ENCODE measurements at places on chromosomes 4 and X. TPM values are rescaled to one million over a fixed set of nuclear protein-coding genes. Genes with fewer than 3 reads are reported as not detected.
A peak's percentile ranks its signal among the peaks of the same experiment; 100 is the strongest.

- DNase-seq, result no peak
Measured at GRCh38 chr4:182518421-182518820, 275.2 kb downstream of the TENM3 start.

- DNase-seq, result no peak
Measured at GRCh38 chr4:161604516-161605300, 559.1 kb downstream of the FSTL5 start.

GRCh38 chrX:68234171-68234910, 199.0 kb downstream of the OPHN1 start:
- no peak for DNase-seq

DNA sequence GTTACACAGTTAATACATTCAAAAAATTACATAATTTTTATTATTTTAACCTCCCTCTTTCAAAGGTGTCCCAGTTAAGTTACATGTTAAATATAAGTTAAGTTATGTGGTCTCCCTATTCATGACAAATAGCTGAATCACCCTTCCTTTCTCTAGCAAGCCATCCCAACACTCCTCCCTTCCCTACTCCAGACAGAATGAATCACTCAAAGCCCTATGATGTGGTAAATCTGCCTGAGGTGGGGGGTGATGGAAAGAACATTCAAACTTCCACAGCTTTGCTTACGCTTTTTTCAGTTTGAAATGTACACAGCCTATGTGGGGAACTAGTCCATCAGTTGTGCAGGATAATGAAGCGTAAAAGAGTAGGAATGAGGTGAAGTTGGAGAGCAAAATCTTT, 90.2 kb downstream of the CXCL13 start:
- DNase-seq, result no peak

Gene EDA2R
- total RNA-seq, result 13.0 TPM

Gene SPATA4
- not detected for total RNA-seq

Gene FAM47A
- not detected for total RNA-seq

Gene CT45A1
- not detected for total RNA-seq

- DNase-seq, result no peak
Measured at GRCh38 chr4:144402176-144402575, 243.8 kb upstream of the HHIP start.

DNA sequence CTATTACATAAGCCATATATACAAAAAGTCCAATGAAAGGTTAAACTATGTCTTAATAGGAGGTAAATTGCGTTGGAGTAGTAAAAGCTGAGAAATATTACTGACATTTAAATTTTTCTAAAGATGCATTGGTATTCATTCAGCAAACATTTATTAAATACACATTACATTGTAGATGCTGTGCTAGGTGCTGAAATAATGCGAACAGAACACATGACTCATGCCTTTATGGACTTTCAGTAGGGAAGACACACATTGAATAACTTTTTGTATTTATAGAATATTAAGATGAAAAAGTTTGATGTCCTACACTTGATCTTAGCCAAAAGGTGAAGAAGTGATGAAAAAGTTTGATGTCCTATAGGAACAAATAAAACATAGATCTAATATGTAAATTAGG, 871.1 kb upstream of the SLIT2 start:
- no peak for DNase-seq

DNA sequence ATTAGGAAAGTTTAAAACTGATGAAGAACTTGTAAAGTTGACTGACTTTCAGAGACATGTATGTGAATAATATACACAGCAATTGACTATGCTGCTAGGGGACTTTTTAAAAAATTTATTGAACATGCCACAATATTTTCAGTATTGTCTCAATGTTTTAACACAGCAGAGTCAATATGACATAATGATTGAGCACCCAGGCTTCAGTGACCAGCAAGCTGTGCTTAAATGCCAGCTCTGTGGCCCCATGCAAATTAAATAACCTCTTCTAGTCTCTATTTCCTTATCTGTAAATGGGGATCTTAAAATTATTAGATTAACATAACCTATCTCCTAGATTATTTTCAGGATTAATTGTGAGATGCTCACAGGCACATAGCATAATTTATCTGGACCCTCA, 56.8 kb upstream of the TXK start:
- DNase-seq, result no peak

GRCh38 chr4:22416403-22416802, 99.5 kb downstream of the ADGRA3 start:
- no peak for DNase-seq

DNA sequence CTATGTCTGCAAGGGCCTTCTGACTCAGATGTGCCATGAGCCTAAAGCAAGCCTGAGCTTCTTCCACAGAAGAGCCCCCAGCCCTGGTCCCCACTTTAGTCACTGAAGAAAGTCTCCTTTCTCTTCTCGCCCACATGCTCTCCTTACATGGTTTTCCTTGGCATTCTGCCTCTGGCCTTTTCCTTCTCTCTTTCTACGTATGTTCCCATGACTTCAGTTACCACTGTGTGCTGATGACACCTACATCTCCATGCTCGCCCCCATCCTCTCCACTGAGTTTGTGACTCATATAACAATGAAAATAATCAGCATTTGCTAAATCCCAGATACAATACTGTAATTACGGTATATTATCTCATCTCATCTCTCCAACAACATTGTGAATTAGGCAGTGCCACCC, 149.3 kb downstream of the AMMECR1 start:
- DNase-seq, result no peak

Gene HDAC8
- total RNA-seq, result 29.4 TPM

- no peak for DNase-seq
Measured at GRCh38 chr4:185143601-185143969, 519 bp downstream of the SLC25A4 start.

- DNase-seq, result no peak
Measured at GRCh38 chr4:182126096-182126495, 117.1 kb upstream of the TENM3 start.

DNA sequence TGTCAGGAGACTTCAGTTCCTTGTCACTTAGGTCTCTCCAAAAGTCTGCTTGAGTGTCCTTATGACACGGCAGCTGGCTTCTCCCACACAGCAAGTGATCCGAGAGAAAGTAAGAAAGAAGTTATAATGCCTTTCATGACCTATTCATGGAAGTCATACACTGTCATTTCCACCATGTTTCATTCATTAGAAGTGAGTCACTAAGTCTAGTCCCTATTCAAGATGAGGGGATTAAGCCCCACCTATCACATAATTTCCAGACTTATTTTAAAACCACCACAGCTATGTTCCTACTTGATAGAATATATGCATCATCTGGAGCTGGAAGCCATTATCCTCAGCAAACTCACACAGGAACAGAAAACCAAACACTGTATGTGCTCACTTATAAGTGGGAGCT, 25.2 kb upstream of the COL25A1 start:
- DNase-seq, result no peak

DNA sequence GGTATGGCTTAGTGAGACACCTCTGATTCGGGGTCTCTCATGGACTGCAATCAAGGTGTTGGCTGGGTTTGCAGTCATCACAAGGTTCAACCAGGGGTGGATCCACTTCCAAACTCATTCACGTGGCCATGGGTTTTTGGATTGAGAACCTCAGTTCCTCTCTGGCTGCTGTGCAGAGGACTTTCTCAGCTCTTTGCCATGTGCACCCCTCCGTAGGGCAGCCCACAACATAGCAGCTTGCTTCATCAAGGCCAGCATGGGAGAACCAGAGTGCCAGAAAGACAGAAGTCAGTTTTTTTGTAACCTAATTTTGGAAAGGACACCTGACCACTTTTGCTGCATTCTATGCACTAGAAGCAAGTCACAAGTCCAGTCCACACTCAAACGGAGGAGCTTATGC, 154.9 kb downstream of the PJA1 start:
- DNase-seq, result no peak

DNA sequence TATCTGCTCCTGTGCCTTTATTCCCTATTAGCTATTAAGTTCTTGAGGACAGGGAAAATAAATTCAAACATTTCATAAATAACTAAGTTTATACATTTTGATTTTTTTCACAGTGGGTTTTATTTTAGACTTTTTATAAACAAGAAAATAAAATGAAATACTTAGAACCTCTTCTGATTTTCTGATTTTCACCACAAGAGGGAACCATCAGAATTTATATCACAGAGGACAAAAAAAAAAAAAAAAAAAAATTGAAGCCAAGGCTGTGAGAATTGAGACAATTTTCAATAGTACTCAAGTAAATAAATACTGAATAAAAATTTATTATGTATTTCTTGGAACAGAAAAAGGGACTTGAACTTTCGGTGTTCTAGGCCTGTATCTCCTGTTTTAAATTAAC, 288.1 kb downstream of the SH3BGRL start:
- DNase-seq, result no peak

Gene ZNF182
- 7.0 TPM for total RNA-seq

DNA sequence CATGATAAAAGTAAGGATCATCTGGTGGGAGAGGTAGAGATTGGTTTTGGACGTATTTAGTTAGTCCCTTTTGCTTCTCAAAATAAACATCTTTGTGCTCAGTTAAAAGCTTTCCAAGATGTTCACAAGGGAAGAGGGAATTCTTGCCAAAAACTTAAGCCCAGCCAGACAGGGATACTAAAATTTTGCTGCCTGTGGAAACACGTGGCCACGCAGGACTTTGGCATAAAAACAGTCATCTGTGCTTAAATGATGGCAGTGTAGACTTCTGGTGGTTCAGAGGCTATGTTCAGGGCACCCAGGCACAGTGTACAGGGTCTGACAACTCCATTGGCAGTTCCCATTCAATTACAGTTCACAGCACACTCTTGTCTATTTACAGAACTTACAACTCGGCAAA, 93.2 kb upstream of the JADE1 start:
- no peak for DNase-seq

Gene MID2
- total RNA-seq, result 7.2 TPM

DNA sequence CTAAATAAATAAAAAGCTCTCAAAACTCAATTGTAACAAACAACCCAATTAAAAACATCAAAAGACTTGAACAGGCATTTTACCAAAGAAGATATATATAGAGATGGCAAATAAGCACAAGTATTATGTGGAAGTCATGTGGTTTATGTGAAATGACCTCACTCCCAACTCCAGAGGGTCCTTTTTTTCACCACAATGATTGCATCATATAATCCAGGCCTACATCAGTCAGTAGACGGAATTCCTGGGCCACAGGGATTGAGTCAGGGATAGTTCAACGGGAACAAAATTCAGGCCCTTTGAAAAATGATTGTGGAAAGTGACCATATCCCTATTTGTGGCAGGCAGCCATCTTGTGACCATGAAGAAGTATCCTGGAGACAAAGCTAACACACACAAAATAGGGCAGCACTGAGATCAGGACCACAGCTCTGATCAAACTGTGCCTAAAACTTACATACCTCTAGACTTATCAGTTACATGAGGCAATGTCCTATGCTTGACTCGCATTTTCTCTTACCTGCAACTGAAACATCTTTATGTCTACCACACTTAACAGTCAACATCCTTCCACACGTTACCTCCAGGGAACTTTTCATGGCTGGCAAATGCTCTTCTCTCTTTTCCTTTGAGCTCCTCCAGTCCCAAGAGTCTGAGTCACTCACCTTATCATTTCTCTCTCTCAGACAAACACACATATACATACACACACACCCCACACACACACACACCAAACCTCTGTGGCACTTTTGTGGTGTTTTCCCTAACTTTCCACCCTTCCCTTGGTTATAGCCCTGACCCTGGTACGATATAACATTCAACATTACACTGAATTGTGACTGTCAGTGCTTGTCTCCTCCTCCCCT, 113.5 kb downstream of the PHF8 start:
- DNase-seq, result no peak

Gene TLR2
- not detected for total RNA-seq

- DNase-seq, result no peak
Measured at GRCh38 chr4:120056246-120056645, 10.4 kb downstream of the MAD2L1 start.

GRCh38 chr4:7128644-7129043, 60.8 kb upstream of the GRPEL1 start:
- DNase-seq, result no peak

- no peak for DNase-seq
Measured at GRCh38 chr4:25128671-25129070, 31.6 kb downstream of the SEPSECS start.

Gene EMCN
- total RNA-seq, result 70.4 TPM

Gene MAGEB6B
- not detected for total RNA-seq

Gene SUPT20HL1
- not detected for total RNA-seq

GRCh38 chrX:109199726-109200125, 282.2 kb downstream of the GUCY2F start:
- DNase-seq, result no peak

- DNase-seq, result no peak
Measured at GRCh38 chrX:130418066-130418465, 16.3 kb downstream of the RBMX2 start.

GRCh38 chrX:53190363-53190960, 34.5 kb downstream of the KDM5C start:
- DNase-seq, result peak; percentile 9
